Forelimb muscle (tissue), 1 donor: ENCODE measurements at places on chromosomes 16 and 17.

DNA sequence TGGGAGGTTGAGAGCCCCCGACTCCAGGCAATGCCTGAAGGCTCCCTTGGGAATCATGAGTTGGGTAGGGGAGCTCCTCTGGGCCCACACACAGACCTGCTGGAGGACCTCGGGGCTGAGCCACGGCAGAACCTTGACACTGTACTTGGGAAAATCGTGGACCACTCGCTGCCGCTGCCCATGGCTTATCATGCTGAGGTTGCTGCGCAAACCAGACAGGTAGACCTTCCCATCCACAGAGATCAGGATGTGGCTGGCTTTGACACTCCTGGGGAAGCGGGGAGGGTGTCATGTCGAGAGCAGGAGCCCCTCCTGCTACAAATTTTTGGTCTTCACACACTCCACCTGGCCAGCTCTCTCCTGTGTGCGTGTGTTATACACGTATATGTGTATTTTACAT, 7.2 kb upstream of the LIMD2 start:
- no peak for DNase-seq

DNA sequence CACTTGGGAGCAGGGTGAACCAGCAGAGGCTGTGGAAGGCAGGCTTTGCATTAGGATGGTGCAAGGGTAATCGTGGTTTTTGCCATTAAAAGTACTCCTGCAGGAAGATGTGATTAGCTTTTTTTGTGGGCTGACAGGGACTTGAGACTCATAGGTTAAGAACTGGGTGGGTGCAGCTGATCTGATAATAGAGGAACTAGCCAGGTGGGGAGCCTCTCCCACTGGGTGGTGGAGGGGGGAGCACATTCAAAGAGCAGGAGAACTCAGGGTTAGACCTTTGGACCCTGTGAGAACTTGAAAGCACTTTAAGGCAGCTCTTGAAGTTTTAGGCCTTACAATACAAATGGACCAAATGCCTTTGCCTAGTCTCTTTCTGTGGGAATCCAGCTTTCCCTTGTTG, 32.4 kb downstream of the CCL4 start:
- no peak for DNase-seq

GRCh38 chr16:73610605-73611156, 562.8 kb upstream of the ZFHX3 start:
- no peak for DNase-seq

- no peak for DNase-seq
Observed at GRCh38 chr17:6328279-6328678, 106.6 kb downstream of the AIPL1 start.
